ENCODE measurements at places on chromosomes 12 and 14.

- no peak for DNase-seq
Measured at GRCh38 chr14:101623685-101624444, 62.6 kb downstream of the DIO3 start.

- DNase-seq, result no peak
Measured at GRCh38 chr12:72631926-72632685, 359.9 kb downstream of the TRHDE start.

DNA sequence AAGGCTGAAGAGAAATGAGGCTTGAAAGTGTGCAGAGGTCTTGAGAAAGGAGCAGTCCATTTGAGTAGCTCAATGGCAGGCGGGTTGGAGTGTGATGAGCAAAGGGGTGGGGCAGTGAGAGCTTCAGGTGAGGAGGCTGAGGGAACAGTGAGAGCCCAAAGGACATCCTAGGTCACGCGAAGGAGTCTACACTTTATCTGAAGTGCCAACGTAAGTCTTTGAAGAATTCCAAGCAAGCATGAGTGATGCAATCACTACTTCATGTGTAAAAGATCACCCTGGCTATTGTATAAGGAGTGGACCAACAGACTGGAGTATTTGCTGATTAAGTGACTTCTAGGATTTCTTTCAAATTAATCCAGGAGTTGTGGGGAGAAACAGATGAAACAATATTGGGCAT, 159.9 kb upstream of the HIF1A start:
- DNase-seq, result no peak

- DNase-seq, result no peak
Measured at GRCh38 chr14:35435177-35435576, 30.6 kb upstream of the NFKBIA start.

- DNase-seq, result no peak
Measured at GRCh38 chr12:62106547-62107185, 153.5 kb upstream of the USP15 start.

DNA sequence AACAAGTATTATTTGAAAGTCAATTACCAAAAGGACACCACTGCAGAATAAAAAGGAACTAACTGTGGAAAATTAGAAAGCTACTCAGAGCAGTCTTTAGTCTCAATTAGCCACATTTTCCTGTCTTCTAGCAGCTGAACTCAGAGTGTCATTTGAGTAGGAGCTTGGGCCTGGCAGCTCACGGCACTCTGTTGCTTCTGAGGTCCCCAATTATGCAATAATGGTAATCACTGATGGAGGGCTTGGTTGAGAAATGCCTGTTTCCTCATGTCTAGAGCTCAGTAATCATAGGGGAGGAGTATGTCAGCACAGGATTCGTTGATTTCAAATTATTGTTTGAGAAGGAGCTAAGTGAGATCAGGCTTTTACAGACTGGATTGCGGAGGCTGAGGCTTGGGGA, 108.6 kb downstream of the VRK1 start:
- no peak for DNase-seq

GRCh38 chr14:69848903-69849391, 30.3 kb upstream of the SMOC1 start:
- no peak for DNase-seq

GRCh38 chr12:91127751-91128150, 16.5 kb upstream of the LUM start:
- DNase-seq, result no peak

DNA sequence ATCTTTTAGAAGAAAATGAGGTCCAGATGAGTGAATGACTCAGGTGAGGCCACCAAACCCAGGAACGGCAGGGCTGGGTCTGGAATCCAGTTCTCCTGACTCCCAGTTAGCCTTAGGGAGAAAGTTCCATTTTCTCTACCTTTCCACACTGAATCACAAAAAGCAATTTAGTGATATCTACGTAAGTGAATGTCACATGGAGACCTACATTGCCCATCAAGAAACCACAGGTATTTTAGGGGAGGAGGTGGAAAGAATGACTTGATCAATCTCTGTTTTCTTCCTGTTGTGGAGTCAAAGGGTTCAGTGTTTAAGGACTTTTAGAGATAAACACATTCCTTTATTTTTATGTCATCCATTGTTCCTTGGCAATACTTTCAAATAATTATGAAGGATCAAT, 106.9 kb upstream of the PTPRB start:
- no peak for DNase-seq

- no peak for DNase-seq
Measured at GRCh38 chr14:68814238-68814538, 21.3 kb upstream of the ZFP36L1 start.

- no peak for DNase-seq
Measured at GRCh38 chr14:58978343-58978742, 210.1 kb upstream of the DAAM1 start.

DNA sequence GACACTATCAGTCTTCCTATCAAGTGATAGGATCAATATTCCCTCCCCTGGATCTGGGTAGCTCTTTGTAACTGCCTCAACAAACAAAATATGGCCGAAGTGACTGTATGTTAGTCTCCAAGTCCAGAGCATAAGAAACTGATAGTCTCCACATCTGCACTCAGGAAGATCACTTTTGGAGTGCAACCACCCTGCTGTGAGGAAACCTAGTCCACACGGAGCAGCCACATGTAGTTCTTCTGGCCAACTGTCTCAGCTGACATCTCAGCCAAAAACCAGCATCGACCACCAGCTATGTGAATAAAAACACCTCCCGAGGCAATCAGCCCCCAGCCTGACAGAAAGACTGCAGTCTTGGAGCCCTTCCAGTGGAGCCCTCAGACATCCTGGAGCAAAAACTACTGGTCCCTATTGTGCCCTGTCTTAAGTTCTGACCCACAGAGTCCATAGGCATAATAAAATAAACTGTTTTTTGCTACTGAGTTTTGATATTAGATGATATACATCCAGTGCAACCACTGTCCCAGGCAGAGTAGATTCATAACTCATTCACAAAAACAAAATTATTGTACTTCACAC, 143.8 kb downstream of the MED13L start:
- no peak for DNase-seq

DNA sequence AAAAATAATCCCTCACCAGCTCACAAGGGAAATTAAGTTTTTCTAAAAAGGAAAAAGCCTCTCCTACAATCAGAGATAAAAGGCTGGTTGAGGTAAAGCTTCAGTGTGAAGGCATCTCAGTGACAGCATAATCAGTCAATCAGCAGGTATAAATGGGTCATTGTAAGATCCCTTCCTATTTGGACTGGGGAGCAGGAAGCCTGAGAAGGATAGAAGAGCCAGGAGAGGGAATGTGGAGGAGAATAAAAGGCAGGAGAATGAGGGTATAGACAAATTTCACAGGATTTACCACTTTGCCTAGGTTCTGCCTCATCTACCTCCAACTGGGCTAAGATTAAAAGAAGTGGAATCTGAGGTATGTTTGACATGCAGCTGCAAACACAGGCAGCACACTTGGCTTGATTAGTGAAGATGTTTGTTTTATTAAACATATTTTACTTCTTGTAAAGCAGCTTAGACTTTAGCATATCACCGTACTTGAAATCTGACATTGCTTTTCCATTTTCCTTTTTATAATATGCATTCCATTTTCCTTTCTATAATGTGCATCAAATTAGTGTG, 479.1 kb upstream of the USP15 start:
- DNase-seq, result no peak

GRCh38 chr14:80787876-80788275, 153.7 kb downstream of the CEP128 start:
- DNase-seq, result no peak

GRCh38 chr14:73491256-73492042, 716 bp downstream of the RIOX1 start:
- peak; percentile 73 for DNase-seq

GRCh38 chr12:89707703-89708564, 704 bp downstream of the ATP2B1 start:
- DNase-seq, result peak; percentile 16

GRCh38 chr12:128178966-128179365, 88.0 kb upstream of the TMEM132C start:
- no peak for DNase-seq

GRCh38 chr12:51793201-51793600, 55.3 kb downstream of the FIGNL2 start:
- DNase-seq, result no peak

DNA sequence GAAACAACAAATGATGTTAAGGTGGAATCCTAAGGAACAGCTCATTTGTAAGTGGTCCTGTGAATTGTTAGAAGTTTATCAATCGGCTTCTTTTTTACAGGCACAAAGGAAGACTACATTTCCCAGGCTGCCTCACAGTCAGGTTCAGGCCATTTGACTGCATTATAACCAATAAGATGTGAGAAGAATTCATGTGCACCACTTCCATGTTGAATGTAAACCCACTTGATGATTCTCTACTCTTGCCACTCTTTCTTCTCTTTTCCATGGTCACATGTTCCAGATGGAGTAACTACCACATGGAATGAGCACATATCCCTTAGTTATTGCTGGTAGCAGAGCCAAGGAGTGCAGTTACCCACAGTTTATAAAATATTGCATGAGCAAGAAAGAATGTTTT, 67.1 kb upstream of the GZMB start:
- no peak for DNase-seq

DNA sequence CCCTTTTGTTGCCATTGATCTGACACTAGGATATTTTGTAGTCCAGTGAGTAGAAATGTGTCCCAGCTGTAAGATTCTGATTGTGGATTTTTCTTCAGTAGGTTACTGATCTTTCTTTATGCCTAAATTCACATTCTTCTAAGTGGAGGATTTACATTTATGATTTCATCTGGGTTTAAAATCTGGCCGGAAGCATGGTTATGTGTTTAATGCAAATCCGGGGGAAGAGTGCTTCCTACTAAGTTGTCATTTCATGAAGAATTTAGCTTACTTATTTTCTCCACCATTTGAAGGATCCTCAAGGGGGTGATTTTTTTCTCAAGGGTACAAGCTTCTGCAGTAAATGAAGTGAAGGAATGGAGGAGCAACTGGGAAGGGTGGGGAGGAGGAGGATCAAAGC, 96.7 kb downstream of the TMTC2 start:
- no peak for DNase-seq

- DNase-seq, result no peak
Measured at GRCh38 chr14:54738009-54738408, 164.6 kb downstream of the GCH1 start.

GRCh38 chr14:31208546-31209424, 1.2 kb upstream of the HECTD1 start:
- DNase-seq, result no peak

- DNase-seq, result no peak
Measured at GRCh38 chr14:77882098-77882497, 82.2 kb downstream of the ADCK1 start.

GRCh38 chr14:38405851-38406635, 150.2 kb upstream of the CLEC14A start:
- no peak for DNase-seq

GRCh38 chr12:47789712-47790489, 16.9 kb downstream of the SLC48A1 start:
- DNase-seq, result no peak

DNA sequence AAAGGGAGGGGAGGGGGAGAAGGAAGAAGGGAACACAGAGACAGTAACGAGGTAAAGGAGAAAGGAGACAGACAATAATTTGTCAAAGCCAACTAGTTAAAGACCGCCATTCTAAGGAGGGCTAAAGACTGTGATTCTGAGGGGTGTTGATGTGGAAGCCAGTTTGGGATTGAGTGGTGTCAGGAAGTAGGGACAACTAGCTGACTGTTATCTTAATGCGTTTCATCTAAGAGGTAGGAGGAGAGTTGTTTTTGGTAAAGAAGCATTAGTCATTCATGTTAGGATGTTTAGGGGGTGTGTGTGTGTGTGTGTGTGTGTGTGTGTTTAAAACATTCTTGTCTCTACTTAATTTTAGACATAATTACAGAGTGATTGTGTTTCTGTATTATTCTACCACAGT, 95.0 kb downstream of the INSM2 start:
- DNase-seq, result no peak

GRCh38 chr12:52846356-52846970, 2.3 kb downstream of the KRT78 start:
- DNase-seq, result no peak

DNA sequence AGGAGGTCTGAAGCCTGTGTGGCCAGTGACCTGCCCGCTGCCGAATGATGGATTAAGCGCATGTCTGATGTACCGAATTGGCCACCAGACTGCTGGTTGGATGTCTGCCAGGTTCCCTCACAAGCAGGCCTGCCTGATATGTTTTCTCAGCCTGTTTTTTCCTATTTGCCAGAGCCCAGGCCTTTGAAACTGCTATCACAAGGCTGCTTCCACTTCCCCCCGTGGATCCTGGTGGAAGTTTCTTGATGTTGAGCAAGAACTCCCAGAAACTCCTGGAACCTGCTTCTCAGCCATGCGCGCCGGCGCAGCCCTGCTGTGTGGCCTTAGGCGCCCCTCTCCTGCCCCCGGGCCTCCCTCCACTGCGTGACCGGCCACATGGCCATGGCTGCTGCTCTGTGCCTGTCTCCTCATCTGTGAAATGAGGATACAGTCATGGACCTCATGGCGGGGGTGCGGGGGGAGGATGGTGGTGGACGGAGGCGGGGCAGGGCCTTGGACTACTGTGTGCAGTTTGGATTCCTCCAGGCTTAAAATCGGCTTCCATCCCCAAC, 56.6 kb downstream of the CALM1 start:
- DNase-seq, result no peak

GRCh38 chr12:100908501-100908900, 113.9 kb downstream of the ANO4 start:
- DNase-seq, result no peak

DNA sequence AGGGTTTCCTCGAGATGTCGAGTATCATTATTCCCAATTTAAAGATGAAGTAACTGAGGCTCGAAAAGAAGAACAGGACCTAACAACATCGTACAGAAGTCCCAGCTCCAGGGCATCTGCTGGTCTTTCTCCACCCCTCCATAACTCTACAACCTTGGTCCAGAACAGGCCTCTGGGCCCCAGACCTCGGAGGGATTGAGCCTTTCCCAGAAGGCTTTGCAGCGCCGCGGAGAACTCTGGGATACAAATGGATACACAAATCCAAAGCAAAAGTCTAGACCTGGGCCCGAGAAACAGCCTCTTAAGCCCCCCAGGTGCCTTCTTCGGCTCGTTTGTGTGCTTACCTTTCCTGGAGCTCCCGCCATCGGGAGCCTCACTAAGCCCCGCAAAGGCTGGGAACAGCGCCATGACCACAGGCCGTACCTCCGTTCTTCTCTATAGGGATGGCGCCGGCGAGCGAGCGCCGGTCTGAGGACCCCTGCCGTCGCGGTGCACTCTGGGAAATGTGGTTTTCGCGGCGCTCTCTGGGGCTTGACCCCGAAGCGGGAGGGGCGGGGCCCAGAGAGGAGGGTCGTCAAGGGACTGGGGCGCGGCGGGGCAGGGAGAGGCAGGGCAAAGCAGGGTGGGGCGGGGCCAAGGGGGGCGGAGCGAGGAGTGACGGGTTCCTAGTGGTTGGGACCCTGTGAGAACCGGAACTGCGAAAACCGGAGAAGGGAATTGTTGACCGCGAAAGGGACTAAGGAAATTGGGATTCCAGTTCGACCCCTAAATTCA, at the start of gene NRDE2:
NRDE2 (minus strand) TSS at position 445 of the 774 bp plus-strand sequence; CDS start at position 408, 37 bp downstream.
- peak; percentile 96 for DNase-seq

GRCh38 chr12:49818241-49818895, 9.8 kb downstream of the NCKAP5L start:
- DNase-seq, result no peak

GRCh38 chr12:115044073-115044472, 360.1 kb upstream of the TBX3 start:
- DNase-seq, result no peak
